T-helper 22 cell (primary cell): ENCODE measurements at places on chromosomes 12 and 14.

DNA sequence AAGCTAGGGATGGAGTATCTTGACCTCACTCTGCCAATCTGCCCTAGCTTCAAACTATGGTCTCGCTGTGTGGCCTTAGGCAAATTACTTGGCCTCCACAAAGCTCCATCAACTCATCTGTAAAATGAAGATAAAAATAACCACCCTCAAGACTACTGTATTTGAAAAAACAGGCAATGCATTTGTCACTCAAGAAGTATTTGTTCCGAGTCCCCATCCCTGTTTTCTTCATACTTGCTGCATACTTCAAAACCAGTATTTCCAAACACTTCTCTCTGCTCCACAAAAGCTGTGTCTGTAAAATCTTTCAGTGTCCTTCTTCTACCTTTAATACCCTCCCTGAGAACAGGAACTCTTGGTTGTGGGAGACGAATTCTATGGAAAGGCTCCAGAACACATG, 47.9 kb downstream of the GTF2A1 start:
- DNase-seq, result no peak

DNA sequence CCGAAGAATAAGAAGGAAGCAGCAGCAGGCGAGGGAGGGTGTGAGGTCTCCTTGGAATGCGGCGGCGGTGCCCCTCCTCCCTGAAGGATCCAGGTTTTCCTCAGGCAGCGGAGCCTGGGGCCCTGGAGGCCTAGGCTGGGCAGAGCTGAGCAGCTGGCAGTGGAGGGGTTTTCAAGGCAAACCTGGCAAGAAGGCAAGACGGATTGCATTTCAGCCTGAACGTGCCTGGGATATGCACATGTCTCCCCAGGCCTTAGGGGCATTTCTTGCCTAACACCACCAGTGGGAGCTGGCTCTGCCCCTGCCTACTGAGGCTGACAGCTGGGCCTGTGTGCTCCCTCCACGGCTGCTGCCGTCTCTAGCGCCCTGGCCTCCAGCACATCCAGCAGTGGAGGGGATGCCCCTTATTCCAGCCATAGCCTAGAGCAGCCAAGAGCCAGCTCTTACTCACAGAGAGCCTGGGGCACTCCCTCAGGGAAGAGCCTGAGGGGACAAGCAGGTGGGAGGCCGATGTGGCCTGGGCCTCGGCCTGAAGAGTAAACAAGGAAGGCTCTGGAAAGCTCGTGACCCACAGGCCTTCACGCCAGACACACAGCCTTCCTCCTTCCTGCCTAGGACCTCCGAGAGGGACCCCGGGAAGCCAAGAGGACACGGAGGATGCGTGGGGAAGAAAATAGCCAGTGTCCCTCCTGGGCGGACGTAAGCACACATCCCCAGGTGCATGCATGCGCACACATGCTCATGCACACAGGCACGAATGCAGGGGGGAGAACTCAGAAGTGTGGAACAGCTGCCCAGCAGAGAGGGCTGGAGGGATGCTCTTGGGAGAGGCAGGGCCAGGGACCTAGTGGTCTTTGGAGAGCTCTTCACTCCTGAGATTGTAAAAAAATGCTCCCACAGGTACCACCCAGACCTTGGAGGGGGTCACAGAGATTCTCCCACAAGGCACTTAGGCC, 23.0 kb upstream of the EIF2B2 start:
- no peak for DNase-seq

DNA sequence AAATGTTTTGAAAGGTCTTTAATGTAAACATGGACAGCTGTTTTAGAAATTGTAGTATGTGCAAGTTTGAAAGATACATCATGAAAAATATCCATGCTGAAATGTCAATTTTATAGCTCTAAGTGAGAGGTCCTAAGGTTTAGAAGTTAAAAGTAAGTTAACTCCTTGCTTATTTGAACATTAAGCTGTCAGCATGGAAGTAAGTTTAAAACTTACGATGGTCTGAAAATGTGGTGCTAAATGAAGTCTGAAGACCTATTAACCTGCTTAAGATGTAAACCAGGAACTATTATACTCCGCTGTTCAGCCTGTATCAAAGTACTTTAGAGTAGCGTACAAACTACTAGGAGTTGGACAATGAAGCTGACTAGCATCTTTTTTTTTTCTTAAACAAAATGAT, 1082.4 kb downstream of the TMTC2 start:
- no peak for DNase-seq

DNA sequence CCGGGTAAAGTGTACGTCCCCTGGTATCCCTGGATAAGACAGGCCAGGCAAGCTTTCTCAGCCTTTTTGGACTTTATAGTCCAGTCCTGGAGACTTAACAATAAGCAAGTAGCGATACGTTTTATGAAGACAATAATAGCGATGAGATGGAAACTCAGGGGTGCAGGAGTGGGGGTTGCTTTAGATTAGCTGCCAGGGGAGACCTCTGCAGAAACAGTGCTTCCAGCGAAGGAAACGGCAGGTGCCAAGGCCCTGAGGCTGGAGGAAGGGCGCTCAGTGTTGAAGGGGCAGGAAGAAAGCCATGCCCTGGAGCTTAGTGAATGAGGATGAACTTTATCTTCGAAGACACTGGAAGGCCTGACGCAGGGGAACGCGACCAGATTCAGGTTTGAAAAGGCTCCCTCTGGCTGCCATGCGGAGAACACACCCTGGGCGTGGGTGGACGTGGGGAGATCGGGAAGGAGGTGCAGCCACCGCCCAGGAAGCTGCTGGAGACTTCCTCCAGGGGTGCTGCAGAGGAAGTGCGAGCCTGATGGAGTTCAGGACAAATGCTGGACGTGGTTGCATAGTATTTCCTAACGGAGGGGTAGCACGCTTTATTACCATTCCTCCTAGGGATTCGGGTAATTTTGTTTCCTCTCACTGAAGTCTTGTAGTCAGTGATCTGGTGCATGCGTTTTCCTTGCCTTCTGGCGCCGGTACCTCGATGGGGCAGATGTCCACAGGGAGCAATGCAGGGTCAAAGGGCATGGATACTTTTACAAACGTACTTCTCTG, 26.1 kb upstream of the UBC start:
- peak; percentile 66 for DNase-seq

- DNase-seq, result no peak
These were observed 414.0 kb upstream of the ATP2B1 start for GRCh38 chr12:90122681-90123080.

GRCh38 chr14:54489731-54490444, 1.1 kb upstream of the GMFB start:
- no peak for DNase-seq
